ENCODE measurements at places on chromosomes 5 and 9.
A peak's percentile ranks its signal among the peaks of the same experiment; 100 is the strongest.

DNA sequence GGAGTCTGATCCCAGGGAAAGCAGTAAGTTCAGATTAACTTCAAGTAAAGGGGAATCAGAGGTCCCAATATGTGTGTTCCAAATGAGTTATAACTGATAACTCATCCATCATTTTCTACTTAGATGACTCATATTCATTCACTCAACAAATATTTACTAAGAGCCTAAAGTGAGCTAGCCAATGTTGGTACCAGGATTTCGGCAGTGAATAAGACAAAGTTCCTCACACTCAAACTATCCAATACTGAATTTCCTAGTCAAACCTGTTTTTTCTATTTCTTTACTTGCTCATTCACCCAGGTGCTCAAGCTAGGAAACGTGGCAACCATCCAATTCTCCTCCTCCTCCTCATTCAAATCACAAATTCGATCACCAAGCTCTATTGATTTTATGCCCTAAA, 25.8 kb downstream of the FBXW2 start:
- DNase-seq: no peak

DNA sequence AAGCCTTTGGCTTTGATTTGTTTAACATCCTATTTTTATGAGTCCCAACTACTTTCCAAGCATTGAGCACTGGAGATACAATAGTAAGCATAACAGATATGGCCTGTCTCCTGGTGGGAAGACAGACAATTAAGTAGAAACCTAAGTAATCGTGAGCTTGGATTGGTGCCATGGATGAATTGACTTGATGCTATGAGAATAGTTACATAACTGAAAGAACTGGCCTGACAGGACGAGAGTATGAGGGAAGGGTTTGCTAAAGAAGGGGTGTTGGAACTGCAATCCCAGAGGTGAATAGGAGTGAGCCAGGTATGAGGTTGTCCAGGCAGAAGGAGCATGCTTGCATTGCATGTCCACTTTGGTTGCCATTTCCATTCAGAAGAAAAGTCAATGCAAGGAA, 52.4 kb downstream of the GPR21 start:
- DNase-seq: no peak

GRCh38 chr5:156149213-156149612, 177.8 kb upstream of the SGCD start:
- DNase-seq: no peak

- DNase-seq: no peak
Observed at GRCh38 chr9:115694014-115694413, 459.6 kb upstream of the PAPPA start.

DNA sequence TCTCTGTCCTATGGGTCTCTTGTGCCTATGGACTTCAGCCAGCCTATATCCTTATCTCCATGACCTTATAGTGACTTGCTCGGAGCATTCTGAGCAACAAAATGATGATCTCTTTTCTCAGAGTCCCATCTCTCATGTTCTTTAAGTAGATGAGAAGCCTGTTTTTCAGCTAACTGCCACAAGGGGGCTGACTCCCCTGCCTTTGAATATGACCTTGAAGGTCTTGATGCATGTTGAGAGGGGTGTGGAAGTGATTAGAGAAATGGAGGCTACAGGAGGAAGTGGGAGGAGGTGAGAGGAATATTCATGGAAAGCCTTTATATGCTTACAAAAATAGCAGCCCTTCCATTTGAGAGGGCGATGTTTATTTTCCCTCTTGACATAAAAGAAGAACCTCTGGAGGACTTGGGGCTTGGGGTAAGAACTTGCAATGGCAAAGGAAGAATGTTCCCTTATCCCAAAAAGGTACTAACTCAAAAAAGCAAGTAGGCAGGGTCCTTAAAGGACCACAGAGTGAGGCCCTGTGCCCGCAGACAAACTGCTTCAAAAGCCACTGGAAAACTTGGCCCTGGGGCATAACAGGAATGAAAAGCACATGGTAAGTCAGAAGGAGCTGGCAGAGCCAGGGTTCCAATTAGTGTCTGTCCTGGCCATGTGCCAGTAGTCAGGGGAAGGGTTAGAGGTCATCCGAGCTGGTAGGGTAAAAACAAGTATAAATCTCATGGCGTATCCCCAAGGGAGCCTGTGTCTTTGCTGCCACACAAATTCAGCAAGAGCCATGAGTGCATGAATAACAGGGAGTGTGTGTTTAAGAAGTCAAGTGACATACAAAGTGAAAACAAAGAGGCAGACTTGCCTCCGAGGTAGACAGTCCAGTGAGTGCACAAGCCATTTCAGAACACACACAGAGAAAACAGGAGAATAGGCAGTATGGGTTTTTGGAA, 39.1 kb downstream of the FGD3 start:
- no peak for DNase-seq

- no peak for DNase-seq
Observed at GRCh38 chr9:127878001-127878651, 651 bp upstream of the AK1 start.

GRCh38 chr9:115590011-115590410, 472.1 kb upstream of the TNC start:
- DNase-seq: no peak

DNA sequence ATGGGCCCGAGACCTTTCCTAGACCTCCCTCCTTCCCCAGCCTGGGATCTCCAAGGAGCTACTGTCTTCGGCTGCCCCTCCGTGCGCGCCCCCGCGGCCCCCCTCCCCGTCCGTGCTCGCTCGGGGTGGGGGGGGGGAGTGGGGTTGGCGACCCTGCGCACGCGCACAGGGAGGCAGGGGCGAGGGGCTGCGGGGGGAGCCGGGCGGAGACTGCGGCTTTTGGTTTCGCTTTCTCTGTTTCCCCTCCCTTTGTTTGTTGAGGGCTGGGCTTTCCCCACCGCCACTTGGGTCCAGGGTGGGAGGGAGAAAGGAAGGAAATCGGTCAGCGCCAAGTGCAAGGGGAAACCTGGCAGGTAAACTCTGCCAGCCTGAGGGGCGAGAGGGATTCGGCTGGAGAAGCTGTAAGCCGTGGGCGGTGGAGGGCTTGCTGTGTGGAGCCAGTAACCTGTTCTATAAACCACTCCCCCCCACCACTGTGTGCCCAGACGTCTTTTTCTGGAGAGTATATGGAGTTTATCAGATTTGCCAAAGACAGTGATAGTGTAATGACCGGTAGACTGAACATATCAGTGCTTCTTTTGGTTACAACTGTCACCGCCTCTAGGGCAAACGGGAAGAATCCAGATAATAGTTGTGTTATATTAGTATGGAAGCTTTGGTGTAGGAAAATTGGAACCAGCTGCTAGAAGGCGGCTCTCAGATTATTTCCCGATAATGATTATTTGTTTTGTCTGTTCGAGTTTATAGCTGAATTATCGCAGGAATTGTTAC, 684 bp downstream of the DNAJA1 start:
- peak; percentile 74 for DNase-seq

- DNase-seq: no peak
Observed at GRCh38 chr9:105293408-105293807, 49.0 kb downstream of the SLC44A1 start.

DNA sequence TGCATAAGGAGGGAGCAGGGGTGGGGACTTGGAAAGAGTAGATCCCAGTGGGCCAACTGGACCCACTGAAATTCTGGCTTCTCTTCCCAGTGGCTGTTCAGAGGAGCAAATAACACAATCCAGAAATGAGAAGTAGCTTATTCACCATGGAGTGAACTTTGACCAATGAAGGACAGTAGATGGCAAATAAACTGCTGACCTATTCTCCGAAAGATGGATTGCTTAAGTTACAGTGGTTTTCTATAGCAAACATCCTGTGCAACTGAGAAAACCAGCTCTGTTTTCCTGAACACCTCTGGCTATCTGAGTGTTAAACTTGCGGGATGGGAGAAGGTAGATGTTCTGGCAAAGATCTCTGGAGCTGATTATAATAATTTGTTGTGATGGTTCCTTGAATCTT, 325.1 kb downstream of the SPATA31D1 start:
- no peak for DNase-seq

- no peak for DNase-seq
Observed at GRCh38 chr9:104907278-104907951, 20.5 kb downstream of the ABCA1 start.

DNA sequence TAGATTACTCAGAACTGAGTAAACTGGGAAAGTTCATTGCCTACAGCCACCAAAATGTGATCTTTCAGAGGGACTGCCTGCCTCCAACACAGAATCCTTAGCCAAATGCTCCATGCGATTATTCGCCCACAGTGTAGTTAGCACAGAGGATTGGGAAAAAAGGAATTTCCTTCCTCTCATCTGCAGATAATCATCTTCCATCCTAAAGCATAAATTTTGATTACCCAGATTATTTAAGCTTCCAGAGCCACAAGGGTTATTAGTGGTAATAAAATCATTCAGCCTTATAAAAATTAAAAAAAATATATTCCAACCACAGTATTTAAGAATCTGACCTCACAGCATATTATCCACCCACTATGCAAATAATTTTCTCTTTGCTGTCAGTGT, 285.3 kb upstream of the GRAMD2B start:
- no peak for DNase-seq

GRCh38 chr5:169651526-169651925, 14.5 kb downstream of the DOCK2 start:
- DNase-seq: no peak

- no peak for DNase-seq
Observed at GRCh38 chr5:175124821-175125220, 319.2 kb downstream of the DRD1 start.

DNA sequence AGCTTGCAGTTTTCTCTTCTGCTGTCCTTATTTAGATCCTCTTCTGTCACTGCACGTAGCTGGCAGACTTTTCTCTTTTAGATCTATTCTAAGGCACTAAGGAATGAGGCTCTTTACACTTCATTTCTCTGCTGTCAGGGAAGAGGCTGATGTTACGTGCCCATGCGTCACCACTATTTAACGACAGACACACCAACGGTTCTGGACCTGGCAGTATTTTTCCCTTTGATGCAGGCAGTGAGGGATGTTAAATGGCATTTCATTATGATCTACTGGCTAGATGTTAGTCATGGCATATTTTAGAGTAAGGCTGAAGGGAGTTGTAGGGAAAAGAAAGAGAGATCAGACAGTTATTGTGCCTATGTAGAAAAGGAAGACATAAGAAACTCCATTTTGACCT, 8.2 kb upstream of the CRHBP start:
- DNase-seq: no peak

DNA sequence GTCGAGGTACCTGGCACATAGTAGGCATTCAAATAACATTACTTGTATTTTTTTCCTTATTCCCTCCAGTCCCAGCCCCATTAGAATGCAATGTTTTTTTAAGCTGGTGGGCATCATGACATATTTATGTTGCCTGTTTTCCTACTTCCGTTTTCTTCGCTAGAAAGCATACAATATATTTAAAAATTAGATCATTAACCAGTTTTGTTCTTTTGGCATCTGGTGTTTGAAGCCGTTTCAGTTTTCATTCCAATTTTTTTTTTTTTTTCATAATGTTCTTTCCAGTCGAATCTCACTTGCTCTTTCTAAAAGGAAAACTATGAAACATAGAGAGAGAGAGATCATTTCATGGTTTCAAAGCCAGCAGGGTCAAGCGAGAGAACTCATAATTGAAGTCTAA, 228.3 kb upstream of the C9orf72 start:
- no peak for DNase-seq

- no peak for DNase-seq
Observed at GRCh38 chr5:72082048-72082447, 25.2 kb upstream of the MAP1B start.

GRCh38 chr9:14994738-14995137, 84.5 kb upstream of the FREM1 start:
- no peak for DNase-seq

- no peak for DNase-seq
Observed at GRCh38 chr5:21665524-21665923, 1187.6 kb downstream of the CDH12 start.

DNA sequence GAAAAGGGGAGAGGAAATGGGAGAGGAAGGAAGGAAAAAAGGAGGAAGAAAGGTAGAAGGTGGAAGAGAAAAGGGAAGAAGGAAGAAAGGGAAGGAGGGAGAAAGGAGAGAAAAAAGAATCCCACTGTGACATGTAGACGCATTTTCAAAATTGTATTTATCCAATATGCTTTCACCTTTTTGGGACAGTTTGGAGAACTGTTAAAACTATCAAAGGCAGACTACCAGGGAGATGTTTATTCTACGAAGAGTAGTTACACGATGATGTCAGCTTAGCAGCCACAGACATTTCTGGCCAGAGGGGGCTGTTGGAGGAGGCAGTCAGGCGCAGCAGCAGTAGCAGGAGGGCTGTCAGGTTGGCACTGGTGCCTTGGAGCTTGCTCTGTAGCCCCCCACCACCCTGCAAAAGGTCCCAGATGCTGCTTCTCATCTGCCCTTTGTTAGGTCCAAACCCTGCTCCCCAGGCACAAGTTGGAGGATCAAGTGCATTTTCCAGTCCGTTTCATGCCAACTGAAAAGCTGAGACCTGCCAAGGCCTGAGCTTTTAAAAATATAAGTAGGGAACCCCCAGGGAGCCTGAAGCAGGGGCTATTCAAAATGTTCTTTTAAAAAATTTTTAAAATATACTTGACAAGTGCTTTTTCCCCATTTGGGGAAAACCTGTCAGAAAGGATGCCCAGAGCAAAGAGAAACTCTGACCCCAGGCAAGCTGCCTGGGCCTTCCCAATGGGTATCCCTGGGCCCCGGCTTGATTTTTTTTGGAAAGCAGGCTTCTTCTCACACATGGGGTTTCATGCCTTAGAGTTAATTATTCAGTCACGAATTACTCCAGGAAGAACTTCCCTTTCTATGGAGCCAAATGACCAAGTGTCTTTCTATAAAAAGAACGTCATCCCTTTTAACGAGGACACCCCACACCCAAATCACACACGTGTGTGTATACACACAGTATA, 203.3 kb downstream of the SLIT3 start:
- DNase-seq: no peak

GRCh38 chr5:72452515-72453245, 54.5 kb downstream of the ZNF366 start:
- DNase-seq: no peak

- no peak for DNase-seq
Observed at GRCh38 chr9:14906000-14906399, 4.2 kb downstream of the FREM1 start.

DNA sequence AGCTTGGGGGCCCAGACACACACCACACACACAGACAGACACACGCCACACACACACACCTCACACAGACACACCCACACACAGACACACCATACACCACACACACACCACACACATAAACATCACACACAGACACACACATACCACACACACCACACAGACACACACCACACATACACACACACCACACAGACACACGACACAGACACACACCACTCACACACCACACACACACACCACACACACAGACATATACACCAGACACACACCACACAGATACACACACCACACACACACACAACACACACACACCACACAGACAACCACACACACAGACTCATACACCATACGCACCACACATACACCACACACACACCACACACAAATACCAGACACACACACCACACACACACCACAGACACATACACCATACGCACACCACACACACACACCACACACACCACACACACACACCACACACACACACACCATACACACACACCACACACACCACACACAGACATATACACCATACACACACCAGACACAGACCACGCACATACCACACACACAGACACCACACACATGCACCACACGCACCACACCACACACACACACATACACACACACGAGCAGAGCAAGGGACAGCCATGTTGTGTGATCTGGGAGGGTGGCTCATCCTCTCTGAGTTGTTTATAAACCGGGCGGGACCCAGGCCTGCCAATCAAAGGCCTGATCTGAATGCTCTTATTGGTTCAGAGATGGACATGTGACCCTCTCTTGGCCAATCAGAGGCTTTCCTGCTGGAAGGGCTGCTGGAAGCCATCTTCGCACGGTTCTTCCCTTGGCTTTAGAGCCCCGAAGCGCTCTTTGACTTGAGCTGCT, 148.3 kb downstream of the GAPVD1 start:
- no peak for DNase-seq

GRCh38 chr9:127463911-127464310, 12.6 kb downstream of the LRSAM1 start:
- no peak for DNase-seq

Data from NCI-H1105 (cell line).